ENCODE measurements at places on chromosomes 2 and 18.
A peak's percentile ranks its signal among the peaks of the same experiment; 100 is the strongest.

GRCh38 chr18:62510789-62511188 lies 12.0 kb upstream of the ZCCHC2 start:
- no peak for DNase-seq

DNA sequence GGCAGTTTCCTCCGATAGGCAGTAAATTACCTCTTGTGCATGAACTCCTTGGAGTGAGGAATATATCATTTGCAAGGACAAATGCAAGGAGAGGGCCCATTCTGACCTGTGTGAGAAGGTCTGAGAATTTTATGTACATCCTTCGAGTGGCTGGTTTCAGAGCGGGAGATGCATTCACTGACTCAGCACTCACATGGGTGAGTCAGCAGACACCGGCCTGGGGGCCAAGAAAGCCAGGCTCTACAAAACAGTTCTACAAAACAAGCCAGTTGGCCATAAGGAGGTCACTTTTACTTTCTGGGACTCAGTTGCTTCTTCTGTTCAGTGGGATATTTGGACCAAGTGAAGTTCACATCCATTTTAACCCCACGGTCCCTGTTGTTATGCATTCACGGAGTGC lies 35.3 kb downstream of the CYP26B1 start:
- no peak for DNase-seq

DNA sequence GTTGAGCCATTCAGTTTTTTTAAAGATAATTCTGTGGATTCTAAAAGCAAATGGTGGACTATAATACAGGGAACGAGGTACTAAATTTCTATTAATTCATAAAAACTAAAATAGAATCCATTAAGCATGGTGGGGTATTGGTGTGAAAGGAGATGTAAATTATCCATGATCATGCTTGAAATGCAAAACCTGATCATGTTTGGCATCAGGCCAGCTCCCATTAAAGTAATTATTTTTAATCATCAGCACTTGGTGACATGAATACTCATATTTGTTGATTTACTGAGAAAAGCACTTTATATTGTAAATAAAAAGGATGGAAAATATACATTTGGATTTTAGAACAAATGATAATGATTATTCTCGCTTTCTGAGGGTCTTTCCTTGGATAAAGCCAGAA lies 232.3 kb upstream of the MEIS1 start:
- DNase-seq: no peak

- no peak for DNase-seq
Measured at GRCh38 chr2:72004976-72005375, 142.7 kb downstream of the CYP26B1 start.

DNA sequence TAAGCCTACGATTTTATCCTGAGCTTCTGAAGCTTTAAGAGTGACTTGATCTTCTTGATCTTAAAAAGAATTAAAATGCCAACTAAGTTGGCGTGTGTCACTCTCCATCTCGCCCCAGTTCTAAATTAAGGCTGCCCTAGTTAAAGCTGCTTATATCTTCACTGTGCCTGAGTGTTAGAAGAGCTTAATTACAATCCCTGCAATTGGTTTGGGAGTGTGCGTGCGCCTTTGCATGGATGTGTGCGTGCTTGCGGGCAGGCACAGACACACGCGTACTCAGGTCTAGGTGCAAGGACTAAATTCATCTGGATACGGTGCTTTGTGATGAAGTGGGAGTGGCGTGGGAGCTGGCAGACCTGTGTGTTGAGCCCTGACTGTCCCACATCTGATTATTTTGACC lies 201.5 kb downstream of the FAM210A start:
- DNase-seq: no peak

DNA sequence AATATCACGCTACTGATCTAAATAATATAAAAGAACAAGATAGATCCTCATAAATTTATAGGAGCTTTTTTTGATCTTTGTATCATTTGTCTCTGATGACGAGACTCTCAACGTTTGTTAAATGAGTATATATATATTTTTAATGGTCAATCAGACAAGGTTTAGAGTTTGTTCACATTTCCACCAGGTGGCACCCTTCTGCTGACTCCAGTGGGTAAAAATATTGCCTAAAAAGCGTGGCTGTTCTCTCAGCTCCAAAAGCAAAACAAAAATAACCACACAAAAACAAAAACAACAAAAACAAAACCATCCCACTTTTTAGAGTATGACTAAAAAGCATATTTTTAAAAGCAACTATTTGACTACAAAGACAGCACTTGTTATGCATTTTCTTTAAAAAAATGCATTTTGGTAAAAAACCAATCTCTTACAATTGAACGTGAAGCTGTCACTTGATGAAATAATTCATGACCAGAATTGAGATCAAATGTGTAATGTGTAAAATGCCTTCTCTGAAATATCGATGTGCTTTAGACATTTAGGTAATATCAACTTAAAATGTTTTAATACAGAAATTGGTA lies 723.2 kb downstream of the DPP10 start:
- DNase-seq: no peak

DNA sequence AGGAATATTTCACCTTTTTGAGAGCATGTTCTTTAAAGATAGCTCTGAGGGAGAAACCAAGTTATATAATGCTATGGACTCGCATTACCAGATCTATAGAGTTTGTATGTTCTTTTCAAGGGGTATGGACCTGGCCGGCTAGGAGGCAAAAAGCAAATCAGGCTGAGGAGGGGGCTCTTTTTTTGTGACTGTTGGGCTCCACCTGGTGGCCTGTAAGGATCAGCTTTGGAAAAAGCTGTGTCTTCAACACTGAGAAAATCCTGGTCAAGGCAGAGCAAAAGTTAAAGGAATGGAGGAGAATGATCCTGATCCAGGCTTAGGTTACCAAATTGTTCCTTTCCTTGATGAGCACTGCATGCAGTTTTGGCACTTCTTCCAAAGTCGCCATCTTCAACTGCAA lies 180.5 kb downstream of the DIS3L2 start:
- peak; percentile 33 for DNase-seq

- no peak for DNase-seq
Measured at GRCh38 chr18:36162981-36163380, 24.3 kb upstream of the MOCOS start.

Data from naive thymus-derived CD8-positive, alpha-beta T cell (primary cell).